Left renal cortex interstitium (tissue), 4 donors: ENCODE measurements at places on chromosomes 6 and 20.

- DNase-seq, result no peak
Observed at GRCh38 chr6:69994251-69994650, 127.9 kb downstream of the COL19A1 start.

- DNase-seq, result no peak
Observed at GRCh38 chr6:158536084-158536890, 23.6 kb upstream of the TMEM181 start.

DNA sequence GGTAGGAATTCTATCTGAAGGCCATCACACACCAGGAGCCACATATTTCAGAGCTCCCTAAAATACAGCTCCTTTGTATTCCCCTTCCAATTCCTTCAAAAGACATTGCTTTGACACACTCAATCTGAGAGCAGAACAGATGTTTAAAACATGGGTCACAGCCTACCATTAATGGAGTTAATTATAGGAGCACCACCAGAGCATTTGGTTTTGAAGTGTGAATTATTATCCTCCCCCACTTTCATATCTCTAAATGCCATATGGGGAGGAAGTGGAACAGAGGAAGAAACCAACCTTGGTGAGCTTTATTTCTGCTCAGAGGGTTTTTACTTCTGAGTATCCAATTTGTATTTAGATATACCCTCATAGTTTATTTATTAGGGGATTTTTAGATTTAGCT lies 50.7 kb upstream of the TNFRSF21 start:
- no peak for DNase-seq

GRCh38 chr6:10736731-10737130 lies 10.9 kb upstream of the TMEM14B start:
- no peak for DNase-seq

DNA sequence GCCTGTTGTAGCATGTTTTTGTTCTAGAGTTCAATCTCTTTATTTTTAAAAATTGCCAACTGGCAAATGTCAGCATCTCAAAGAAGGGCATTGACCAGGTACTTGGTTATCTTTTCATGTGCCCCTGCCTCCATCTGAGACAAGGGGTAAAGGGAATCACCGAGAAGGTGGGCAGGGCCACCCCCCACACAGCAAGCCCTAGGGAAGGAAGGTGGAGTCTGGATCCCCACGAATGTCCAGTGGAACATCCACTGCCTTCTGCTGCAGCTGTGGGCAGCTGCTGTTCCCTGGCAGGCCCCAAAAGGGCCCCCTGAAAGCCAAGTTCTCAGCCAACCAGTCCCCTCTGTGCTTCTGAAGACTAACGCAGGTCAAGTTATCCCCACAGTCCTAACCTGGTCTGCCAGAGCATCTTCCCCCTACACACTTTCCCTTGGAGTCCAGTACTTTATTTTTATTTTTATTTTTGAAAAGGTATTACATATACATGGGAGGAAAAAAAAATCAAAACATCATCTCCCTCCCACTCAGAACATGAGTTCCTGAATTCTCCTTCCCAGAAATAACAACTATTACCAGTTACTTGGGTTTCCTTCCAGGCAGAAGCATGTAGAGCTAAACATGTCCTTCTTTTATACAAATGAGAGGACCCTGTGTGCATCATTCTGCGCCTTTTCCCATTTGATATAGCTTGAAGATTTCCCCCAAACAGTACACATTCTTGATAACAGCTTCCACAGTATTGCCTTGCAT lies 253.7 kb downstream of the MAFB start:
- no peak for DNase-seq

DNA sequence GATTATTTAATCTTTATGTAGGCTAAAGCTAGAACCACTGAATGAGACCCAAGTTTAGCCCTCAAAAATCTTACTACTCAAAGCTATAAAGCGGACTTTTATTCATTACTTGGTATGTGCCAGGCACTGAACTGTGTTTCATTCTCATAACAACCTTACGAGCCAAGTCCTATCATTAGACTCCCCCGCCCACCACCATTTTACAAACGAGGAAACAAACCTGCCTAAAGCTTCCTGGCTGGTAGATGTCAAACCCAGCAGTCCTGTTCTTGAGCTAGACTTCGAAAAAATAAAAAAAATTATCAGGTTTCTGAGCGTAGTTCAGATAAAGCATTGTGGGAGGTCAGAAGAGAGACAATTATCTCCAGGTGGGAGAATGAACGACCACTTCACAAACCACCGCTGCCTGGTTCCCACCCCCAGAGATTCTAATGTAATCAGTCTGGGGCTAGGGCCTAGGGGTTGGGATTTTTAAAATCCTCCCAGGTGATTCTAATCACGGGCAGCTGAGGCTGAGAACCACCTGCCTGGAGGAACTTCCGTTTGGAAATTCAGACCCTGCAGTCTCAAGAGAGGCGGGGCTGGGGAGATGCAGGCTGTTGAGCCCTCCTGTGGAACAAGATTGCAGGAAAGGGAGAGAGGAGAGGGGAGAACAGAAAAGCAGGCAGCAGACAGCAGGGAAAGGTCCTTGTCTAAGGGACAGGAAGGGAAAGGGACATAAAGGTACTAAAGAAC lies 8.6 kb downstream of the ADTRP start:
- no peak for DNase-seq

- DNase-seq, result no peak
Observed at GRCh38 chr6:15351631-15352030, 105.8 kb downstream of the JARID2 start.

DNA sequence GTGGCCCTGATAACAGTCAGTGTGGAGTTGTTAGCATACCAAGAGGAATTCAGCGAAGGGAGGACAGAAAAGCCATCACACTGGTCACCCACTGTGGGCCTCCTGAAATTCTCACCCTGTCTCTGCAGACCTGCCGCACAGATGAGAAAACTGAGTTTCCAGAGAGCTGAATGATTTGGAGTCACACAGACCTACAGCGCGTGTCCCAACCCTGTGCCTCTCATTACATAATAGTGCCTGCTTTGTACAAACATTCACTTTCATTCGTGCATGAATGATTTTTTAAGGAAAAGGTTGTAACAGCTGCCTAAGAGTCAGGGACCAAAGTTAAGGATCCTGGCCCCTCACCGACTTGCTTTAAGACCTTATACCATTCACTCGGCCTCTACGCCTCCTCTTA lies 62.7 kb downstream of the THBS2 start:
- no peak for DNase-seq

DNA sequence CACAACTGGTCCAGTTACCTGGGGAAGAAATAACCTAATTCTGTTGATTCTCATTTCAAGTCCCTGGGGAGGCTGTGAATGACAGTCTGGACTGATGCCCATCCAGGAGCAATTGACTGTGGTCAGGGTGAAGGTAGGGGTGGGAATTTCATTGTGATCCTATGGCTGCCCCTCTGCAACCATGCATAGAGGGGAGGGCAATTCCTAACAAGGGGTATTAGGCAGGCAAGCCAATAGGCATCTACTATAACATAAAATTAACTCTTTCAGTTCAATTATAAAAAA lies 44.0 kb upstream of the TRAM2 start:
- no peak for DNase-seq

DNA sequence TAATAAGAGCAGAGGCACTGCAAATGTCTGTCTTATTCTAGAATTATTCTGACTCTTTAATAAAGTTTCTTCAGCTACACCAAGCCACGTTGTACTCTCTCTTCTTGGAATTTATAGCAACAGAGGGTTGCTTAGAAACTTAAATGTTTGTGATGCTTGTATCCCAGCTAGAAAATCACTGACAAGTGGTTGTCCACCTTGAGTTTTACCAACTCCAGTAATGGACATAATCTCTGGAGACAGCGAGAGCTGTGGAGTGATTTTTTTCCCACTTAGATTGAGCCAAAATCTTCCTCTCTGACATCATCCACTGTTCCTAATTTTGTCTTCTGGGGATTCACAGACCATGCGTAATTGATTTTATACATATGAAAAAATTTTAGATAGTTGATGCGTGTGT lies 8.0 kb downstream of the ECT2L start:
- no peak for DNase-seq

DNA sequence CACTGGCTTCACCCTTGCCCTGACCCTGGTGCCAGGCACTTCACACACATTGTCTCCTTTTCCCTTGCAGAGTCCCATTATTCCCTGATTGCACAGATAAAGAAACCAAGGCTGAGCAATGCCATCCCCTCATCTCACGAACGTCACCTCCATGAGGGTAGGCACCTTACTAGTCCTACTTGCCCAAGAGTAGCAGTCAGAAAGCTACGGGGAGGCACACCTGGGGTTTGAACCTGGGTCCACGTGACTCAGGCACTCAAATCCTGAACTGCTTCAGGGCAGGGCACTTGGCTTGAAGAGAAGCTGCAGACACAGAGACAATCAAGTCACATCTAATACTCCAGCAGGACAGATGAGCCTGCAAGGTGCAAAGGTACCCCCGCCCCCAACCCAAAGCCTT lies 1.9 kb downstream of the BCAS1 start:
- DNase-seq, result no peak

GRCh38 chr6:10154251-10154650 lies 260.6 kb downstream of the TFAP2A start:
- DNase-seq, result no peak

- DNase-seq, result no peak
Observed at GRCh38 chr6:110822249-110822648, 7.0 kb upstream of the CDK19 start.

DNA sequence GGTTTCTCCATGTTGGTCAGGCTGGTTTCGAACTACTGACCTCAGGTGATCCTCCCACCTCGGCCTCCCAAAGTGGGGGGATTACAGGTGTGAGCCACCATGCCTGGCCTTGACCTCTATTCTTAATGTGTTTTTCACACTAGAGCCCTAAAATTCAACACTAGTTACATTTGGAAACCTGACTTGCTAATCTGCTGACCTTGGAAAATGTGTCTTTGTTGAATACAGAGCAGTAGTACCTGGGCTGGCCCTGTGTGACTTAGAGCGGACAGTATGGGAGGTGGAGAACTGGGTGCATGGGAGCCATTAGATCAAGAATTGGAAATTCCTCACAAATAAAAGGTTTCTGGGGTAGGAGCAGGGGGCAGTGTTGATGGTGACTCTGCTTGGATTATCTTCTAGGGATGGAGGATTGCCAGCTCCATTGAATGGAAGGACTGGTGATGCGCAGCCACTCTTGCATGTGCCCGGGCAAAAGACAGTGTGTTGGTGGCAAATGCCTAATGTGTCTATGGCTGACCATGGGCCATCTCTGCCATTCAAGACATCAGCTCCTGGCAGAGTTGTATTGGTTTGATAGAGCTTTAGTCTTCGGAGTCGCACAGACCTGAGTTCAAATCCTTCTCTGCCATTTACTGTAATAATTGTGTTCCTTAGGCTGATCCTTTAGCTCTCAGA lies 53.4 kb downstream of the RALY start:
- DNase-seq, result no peak

DNA sequence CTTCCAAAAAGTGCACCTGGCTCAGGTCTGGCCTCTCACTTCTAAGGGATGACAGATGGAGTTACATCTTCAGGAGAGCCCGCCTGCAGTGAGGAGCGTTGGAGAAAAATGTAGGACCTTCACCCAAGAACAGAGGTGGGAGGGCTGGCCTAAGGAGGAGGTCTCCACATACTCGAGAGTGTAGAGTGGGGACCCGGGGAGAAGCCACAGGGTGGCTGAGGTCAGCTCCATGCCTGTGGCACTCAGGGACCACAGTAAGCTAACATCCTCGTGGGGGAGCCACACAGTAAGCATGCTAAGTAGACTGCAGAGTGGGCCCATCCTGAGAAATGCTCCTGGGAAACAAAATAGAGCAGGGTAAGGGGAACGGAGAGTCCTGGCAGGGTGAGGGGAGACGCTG lies 24.0 kb downstream of the AAR2 start:
- DNase-seq, result no peak

- no peak for DNase-seq
Observed at GRCh38 chr6:5781019-5781418, 225.7 kb downstream of the NRN1 start.

GRCh38 chr6:104956731-104957294 lies at the start of gene LIN28B:
Gene LIN28B, plus strand, starts transcription at chr6:104957107. Its CDS starts 144 bp downstream, at chr6:104957251.
- DNase-seq, result no peak

DNA sequence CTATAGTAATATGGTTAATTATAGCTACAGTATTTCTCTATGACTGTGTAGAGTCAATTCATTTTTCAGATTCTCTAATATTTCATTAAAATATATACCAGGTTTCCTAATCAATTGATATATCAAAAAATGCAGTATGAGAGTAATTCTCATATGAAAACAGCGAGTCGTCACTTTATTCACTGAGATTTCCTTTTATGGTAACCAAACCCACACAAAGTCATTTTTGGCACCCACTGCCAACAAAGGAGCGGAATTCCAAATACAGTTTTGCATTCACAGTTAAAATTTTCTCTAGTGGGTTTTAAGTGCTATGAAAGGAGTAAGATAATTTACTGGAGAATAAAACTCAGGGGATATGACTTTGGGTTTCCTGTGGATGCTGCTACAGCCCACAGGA lies 163.8 kb downstream of the HIVEP2 start:
- DNase-seq, result no peak

DNA sequence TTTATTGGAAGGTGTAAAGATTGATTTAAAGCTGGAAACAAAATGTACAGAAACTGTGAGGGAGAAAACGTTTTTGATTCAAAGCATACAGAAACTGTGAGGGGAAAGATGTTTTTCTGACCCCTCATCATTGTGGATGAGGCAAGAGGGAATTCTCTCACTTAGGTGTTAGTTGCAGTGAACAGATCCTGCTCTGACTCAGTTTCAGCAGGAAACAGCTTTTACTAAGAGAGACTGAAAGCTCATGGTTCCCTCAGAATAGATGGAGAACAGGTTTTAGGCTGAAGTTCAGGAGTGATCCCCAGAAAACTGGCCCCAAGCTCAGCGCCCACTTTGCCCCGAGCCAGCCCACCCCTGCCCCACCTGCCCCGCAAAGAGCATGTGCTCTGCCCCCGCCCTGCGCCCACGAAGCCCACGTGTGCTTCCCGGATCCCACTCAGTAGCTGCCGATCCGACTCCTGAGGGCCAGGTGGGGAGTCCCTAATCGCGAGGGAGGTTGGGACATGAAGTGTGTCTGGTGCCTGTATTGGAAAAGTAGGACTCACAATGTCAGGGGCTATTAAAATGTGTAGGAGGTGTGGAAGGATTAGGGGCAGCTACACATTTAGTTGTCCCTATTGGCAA lies 41.2 kb downstream of the DUSP22 start:
- DNase-seq, result no peak

DNA sequence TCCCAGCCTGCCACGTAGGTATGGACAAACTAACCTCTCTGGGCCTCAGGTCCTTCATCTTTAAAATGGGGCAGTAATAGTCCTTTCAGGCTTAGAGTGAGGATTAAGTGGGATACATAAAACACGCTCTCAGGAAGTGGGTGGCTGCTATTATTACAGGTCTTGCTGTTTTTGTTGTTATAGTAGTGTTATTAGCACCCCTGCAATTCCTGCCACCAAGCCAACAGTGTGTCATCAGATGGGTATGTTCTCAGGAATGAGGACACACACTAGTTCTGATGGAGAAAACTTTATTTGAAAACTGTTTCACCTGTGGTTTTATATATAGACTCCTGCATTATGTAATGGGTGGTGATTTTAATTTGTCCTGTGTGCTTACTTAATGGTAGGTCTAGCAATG lies 131.7 kb downstream of the LRRC1 start:
- no peak for DNase-seq

GRCh38 chr20:51752343-51752951 lies 15.7 kb downstream of the ATP9A start:
- DNase-seq, result no peak
